ENCODE measurements at places on chromosomes 3 and 15.

GRCh38 chr15:71893691-71894090, 83.3 kb downstream of the NR2E3 start:
- DNase-seq, result no peak

DNA sequence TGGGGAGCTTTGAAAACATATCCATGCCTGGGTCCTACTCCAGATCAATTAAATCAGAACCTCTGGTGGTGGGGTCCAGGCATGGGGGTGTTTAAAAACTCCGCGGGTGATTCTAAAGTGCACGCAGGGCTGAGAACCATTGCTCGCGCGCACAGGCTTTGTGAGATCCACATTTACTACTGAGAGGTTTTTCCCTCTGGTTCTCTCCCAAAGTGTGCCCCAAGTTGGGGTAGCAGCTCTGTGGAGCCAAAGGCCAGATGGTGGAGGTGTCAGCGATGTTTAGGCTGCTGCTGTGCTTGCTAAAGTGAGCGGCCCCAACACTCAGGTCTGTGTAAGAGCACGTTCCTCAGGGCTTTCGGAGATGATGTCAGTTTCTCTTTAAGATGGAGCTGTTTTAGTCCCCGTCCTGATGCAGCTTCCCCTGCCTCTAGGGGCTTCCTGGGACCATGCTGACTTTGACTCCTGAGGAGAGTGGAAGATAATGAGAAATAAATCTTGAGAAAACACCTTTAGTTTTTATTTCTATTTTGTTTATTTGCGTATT, 13.4 kb upstream of the MAGEF1 start:
- no peak for DNase-seq

GRCh38 chr3:158532099-158532734, 38.8 kb upstream of the MLF1 start:
- DNase-seq, result peak; percentile 23

DNA sequence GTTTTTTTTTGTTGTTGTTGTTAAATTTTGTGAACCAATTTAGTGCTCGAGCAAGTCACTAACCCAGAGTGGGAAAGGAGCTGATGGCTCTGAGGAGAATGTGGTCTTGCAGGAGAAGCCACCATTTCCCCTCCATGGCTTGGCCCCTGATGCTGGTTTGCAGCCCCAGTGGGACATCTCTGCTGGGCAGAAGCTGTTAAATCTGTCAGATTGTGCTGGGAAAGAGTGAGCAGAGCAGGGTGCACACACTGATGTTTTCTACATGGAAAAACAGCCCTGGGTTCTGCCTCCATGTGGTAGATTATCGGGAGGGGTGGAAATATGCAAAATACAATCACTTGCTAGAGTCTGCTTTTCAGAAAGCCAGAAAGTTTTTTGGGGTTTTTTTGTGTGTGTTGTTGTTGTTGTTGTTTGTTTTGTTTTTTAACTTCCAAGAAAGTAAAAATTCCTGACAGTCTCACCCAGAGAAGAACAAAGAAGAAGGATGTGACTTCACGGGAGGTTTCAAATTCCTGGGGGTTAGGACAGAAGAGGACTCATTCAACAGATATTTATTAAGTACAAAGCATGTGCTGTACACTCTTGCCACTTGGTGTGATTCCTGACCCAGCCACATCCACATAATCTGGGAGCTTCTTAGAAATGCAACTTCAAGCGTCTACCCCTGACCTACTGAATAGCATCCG, 133.7 kb downstream of the FOXB1 start:
- DNase-seq, result no peak

DNA sequence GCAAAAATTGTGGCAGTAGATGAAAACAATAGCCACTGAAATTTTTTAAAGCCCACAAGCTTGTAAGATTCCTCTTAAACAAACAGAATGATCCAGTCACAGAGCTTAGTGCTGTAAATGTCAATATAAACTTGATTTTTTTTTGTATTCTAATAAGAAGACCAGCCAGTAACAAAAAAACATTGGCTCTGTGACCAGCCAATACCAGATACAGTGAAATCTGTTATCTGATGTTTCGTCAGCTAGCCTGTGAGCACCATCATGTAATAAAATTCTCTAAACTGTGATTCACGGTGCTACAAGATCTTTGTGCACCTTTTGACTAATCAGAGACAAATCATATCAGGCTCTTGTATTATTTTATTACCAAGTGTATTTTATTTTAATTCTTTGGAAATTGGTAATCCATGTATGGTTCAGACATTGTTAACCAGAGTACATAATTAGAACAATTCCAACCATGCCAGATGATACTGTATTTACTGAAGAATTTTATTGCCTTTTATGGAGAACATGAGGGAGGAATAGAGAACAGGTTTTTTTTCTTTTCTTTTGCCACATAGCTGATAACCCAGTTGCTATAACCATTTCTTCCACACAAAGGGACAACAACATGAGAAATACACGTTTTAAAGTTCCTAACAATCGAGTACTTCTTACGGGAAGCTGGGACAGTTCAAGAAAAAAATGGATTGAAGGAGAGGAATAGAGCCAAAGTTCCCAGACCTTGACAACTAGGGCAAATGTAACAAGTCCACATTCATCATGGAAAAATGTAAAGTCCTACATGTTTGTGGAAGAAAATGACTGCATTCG, 71.9 kb downstream of the FILIP1L start:
- DNase-seq, result no peak

- peak; percentile 73 for DNase-seq
These were observed 33.2 kb upstream of the CADM2 start for GRCh38 chr3:84925571-84925970.

DNA sequence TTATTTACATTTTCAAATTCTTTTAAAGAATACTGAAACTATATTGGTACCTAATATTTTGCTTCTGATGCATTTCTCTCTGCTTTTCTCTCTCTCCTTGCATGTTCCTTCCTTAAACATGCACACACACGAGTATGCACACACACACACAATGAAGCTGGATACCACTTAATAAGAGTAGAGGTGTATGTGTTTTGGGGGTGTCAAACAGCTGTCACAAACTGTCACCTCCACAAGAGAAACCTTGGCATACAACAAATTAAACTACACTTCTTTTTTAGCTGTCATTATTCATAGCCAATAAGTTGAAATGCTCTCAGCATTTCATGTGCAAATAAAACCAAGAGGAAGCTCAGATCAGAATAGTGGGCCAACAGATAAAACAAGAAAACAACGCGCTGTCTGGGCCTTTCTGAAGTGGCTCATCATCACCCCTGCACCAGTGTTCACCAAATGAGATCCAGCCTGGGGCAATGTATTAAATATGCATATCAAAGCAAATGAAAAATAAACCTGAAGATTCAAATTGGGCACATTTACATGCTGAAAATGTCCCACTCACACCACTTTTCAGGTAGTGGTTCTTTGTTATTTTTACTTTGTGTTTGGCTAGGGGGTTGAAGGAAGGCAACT, 9.7 kb downstream of the MEIS2 start:
- DNase-seq, result no peak

- no peak for DNase-seq
These were observed 253.7 kb upstream of the TPRG1 start for GRCh38 chr3:188918093-188918492.
